ENCODE measurements at places on chromosomes 11 and 22.

DNA sequence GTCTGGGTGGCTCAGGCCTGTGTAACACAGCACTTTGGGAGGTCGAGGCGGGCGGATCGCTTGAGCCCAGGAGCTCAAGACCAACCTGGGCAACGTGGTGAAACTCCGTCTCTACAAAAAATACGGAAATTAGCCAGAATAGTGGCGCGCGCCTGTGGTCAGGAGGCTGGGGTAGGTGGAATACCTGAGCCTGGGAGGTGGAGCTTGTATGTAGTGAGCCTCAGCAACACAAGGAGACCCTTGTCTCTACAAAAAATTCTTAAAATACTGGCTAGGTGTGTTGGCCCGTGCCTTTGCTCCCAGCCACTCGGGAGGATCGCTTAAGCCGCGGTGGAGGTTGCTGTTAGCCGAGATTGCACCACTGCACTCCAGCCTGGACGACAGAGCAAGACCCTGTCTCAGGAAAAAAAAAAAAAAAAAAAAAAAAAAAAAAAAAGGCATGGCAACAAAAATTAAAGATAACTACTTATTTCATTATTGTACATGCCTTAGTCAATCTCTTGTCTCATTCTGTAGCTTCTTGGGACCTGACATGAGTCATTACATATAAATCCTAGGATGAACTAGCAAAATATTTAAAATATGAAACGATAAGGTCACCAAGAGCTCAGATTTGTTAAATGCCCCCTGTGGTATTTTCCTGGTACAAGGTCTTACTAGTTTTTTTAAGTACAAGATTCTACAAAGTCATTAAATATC lies 1.1 kb downstream of the TAF1D start:
- peak; percentile 70 for DNase-seq

GRCh38 chr11:35943713-35944502 lies at the start of gene LDLRAD3:
Gene LDLRAD3 (plus strand): TSS chr11:35944062. CDS start chr11:35944099, 37 bp downstream.
- DNase-seq = peak; percentile 67

DNA sequence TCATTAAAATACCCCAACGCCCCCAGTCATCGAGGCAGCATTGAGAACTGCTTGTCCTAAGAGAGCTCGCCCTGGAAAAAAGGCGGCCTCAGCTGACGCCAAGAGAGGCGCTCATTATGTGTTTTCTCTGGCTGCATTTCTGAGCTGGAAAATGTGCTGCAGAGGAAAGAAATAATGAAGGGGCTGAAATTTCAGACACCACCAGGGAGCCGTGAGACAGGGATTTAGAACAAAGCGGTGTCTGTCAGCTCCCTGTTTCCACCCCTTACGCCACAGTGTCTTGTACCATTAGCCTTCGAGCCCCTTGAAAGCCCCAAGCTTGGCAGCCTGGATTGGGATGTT lies 14.4 kb downstream of the USH1C start:
- no peak for DNase-seq

- no peak for DNase-seq
These were observed 148.2 kb downstream of the TBC1D22A start for GRCh38 chr22:46910624-46911023.

GRCh38 chr11:9180784-9181183 lies 84.4 kb downstream of the DENND5A start:
- no peak for DNase-seq
